Putamen (tissue), 1 donor: ENCODE measurements at places on chromosomes 7 and 10.

- no peak for DNase-seq
These were observed 8.6 kb upstream of the TAS2R60 start for GRCh38 chr7:143434660-143435059.

DNA sequence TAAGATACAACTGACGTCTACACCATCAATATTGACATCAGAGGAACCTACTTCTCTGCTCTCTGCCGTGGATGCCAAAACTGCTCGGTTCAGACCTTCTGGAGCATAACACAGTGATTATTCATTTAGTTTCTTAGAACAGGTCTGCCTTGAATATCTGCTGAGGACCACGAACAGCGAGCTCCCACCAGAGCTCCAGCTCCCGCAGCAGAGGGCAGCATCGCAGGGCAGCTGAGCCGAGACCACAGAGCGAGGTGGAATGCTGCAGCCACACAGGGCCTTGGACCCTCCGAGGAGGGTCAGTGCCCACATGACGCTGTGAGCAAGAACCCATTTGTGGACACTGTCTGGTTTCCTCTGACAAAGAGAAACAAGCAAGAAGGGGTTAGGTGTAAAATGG, 6.8 kb downstream of the VIPR2 start:
- DNase-seq: no peak

DNA sequence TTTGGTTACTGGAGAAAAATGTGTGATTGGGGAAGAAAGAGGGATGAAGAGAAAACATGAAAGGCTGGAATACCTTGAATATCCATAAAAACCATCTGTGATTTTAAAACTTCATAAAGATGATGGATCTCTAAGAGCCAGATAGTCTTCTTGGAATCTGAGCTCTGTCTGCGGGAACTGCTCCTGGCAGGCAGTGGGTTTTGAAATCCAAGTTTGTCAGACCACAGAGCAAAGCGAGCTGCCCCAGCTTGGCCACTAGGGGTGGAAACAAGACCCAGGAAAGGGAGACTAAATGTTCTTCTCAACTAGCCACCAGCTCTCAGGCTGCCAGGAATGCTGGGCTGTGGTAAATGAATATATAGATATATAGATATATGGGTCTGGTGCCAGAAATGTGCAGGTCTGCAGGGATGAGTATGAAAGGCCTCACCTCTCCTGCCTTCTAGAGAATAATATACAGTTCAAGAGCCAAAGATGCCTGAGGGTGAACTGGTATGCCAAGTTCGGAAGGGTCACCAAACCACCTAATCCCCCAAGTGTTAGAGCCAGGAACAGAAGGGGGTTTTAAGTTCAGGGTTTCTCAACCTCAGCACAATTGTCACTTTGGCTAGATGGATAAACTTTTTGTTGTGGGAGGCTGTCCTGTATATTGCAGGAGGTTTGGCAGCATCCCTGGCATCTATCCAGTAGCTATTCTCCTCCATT, 208.8 kb downstream of the KCNMA1 start:
- no peak for DNase-seq

- no peak for DNase-seq
These were observed 38.2 kb downstream of the PAPOLB start for GRCh38 chr7:4823441-4824119.

- peak; percentile 79 for DNase-seq
These were observed 5.6 kb downstream of the LRRTM3 start for GRCh38 chr10:66931340-66931948.

DNA sequence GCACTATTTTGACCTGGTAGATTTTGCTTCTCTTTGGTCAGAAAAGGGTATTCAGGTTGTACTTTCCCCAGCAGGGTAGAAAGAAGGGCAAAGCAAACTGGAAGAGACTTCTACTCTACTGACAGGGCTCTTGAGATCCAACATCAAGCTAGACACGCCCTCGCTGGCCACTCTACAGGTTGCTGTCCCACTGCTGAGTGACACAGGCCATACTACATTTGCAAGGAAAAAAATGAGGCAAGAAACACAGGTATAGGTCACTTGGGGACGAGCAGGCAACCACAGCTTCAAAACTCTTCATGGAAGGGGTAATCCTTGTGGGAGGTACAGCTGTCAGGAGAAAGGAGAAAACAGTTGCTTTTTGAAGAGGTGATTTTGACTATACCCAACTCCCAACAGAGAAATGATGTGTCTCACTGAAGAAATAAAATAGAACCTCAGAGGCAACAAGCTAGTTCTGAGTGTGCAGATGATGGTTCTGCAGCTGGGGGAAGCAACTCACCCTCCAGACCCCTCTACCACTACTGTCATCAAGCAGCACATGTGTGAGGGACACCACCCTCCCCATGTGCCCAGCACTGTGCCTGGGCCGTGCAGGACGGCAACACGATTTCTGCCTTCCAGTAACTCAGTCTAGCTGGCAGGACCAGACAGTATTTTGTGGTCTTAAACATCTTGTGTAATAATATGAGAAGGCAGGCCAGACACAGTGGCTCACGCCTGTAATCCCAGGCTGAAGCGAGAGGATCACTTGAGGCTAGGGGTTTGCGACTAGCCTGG, 16.3 kb downstream of the AKR1B1 start:
- DNase-seq: no peak

GRCh38 chr10:77631241-77631640, 6.4 kb downstream of the KCNMA1 start:
- peak; percentile 61 for DNase-seq

DNA sequence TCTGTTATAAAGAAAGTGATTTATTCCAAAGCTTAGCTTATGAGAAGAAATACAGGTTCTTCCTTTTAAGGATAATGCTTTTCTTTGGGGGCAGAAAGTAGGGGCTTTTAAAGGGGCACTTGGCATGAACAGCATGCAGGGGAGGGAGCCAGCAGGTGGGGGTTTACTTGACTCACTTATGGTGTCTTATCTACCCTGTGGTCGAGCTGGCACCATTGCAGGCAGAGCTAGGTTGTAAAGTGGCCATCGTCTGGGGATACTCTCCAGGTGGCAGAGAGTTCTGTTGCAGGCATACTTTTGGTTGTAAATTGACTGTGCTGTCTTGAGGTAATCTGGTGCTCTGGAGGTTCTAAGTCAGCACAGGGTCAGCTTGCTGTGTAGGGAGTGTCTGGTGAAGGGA, 26.3 kb upstream of the IFRD1 start:
- DNase-seq: no peak

- no peak for DNase-seq
These were observed 304.4 kb upstream of the C7orf33 start for GRCh38 chr7:148286150-148286549.
